ENCODE measurements at places on chromosomes 16 and 17. TPM values are rescaled to one million over a fixed set of nuclear protein-coding genes. Genes with fewer than 3 reads are reported as not detected.

IGF2BP1 gene
- polyA plus RNA-seq = not detected

PRR35 gene
- not detected for polyA plus RNA-seq

SLC5A10 gene
- 0.11 TPM for polyA plus RNA-seq

PERCC1 gene
- polyA plus RNA-seq = not detected

CIAPIN1 gene
- 65.3 TPM for polyA plus RNA-seq

KRTAP1-1 gene
- polyA plus RNA-seq = not detected

SGSH gene
- polyA plus RNA-seq = 37.8 TPM

MYH1 gene
- polyA plus RNA-seq = not detected

CD300H gene
- polyA plus RNA-seq = not detected

DNA sequence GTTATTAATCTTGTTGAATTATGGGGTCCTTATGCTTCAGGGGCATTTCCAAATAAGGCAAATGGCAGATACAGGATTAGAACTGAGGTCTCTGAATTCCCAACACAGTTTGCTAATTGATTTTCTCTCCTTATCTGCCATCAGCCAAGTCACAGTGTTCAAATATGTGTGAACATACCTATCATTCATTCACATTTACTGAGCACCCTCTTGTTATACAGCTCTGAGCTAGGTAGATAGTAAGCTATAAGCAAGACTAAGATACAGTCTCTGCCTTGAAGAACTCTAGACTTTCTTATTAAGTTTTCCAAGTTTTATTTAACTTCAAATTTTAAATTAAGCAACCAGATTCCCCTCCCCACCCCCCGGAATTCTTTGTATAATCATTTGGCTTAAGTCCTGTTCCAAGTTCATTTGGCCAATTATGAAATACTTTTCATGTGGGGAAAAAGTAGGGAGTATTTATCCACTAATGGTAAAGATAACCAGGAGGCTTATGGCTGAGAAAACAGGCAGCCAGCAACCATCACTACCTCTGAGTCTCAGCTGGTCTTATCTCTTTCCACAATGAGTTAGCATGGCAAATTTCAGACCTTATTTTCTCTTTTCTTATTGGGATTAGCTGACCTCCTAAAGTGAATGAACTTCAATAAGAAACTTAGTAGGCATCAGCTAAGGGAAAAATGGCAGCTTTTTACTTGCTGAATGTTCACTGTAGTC, 31.4 kb upstream of the CORO6 start:
- DNase-seq = no peak
- H3K27ac ChIP-seq = no peak overlapping the region
- H3K4me1 ChIP-seq = peaks cover 2% of the 10 kb centered on the region

- no peaks in the 10 kb centered on the region for H3K4me1 ChIP-seq
- H3K36me3 ChIP-seq = no peaks in the 10 kb centered on the region
- H3K27ac ChIP-seq = no peak overlapping the region
- no peaks in the 10 kb centered on the region for H3K27me3 ChIP-seq
- H3K4me3 ChIP-seq = no peak overlapping the region
- no peak for DNase-seq
Observed at GRCh38 chr17:77753246-77753645, 205.3 kb upstream of the TNRC6C start.

DNA sequence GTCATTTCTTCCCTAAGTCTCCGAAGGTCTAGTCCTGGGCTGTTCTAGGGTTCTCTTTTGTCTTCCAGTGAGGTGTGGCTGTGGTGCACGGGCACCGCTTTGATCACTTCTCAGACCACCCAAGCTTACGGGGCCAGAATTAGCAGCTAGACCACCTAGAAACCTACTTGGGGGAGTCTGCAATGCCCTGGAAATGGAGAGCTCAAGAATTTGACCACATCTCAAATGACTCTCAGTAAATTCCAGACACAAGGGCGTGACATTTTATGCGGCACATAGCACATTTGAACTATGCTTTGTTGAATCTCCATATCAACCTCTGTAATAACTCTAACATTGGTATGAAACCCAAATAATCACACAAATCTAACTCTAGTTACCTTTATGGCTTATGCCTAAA, 24.9 kb downstream of the TRIM16 start:
- H3K27me3 ChIP-seq = no peaks in the 10 kb centered on the region
- no peak overlapping the region for H3K4me3 ChIP-seq
- H3K27ac ChIP-seq = no peak overlapping the region
- DNase-seq = no peak

GRCh38 chr17:9239793-9240658, 218.7 kb downstream of the NTN1 start:
- H3K4me3 ChIP-seq = no peak overlapping the region
- no peaks in the 10 kb centered on the region for H3K27me3 ChIP-seq
- DNase-seq = peak; percentile 78
- H3K27ac ChIP-seq = peak overlapping the region; percentile 20

GRCh38 chr17:28956861-28957260, 5.5 kb upstream of the PHF12 start:
- no peak for DNase-seq
- no peaks in the 10 kb centered on the region for H3K27me3 ChIP-seq
- no peak overlapping the region for H3K4me3 ChIP-seq
- H3K27ac ChIP-seq = no peak overlapping the region
- H3K4me1 ChIP-seq = peaks cover 12% of the 10 kb centered on the region

- peaks cover 27% of the 10 kb centered on the region for H3K36me3 ChIP-seq
- H3K27ac ChIP-seq = no peak overlapping the region
- H3K4me3 ChIP-seq = no peak overlapping the region
- DNase-seq = no peak
Observed at GRCh38 chr16:8852534-8852933, 16.3 kb downstream of the CARHSP1 start.

GRCh38 chr16:2852003-2852730, 5.8 kb downstream of the PRSS22 start:
- no peaks in the 10 kb centered on the region for H3K36me3 ChIP-seq
- H3K27ac ChIP-seq = no peak overlapping the region
- H3K4me3 ChIP-seq = no peak overlapping the region
- no peaks in the 10 kb centered on the region for H3K4me1 ChIP-seq
- DNase-seq = no peak

DNA sequence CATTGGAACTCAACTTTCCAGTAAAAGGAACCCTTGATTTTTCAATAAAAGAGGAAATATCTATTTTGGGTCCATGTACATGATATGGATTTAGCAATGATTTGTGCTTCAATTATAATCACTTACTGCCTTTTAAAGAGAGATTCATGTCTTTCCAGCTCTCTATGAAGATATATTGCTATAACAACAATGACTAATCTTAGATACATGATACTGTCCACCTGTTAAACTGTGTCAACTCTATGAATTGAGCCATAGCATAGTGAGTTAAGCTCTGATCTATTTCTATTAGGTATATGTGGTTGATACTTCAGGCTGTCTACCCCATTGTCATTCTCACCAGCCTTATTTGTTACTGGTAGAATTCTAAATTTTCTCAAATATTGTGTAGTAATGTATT, 15.0 kb upstream of the MPHOSPH6 start:
- H3K36me3 ChIP-seq = no peaks in the 10 kb centered on the region
- H3K27me3 ChIP-seq = no peaks in the 10 kb centered on the region
- no peak overlapping the region for H3K27ac ChIP-seq

DNA sequence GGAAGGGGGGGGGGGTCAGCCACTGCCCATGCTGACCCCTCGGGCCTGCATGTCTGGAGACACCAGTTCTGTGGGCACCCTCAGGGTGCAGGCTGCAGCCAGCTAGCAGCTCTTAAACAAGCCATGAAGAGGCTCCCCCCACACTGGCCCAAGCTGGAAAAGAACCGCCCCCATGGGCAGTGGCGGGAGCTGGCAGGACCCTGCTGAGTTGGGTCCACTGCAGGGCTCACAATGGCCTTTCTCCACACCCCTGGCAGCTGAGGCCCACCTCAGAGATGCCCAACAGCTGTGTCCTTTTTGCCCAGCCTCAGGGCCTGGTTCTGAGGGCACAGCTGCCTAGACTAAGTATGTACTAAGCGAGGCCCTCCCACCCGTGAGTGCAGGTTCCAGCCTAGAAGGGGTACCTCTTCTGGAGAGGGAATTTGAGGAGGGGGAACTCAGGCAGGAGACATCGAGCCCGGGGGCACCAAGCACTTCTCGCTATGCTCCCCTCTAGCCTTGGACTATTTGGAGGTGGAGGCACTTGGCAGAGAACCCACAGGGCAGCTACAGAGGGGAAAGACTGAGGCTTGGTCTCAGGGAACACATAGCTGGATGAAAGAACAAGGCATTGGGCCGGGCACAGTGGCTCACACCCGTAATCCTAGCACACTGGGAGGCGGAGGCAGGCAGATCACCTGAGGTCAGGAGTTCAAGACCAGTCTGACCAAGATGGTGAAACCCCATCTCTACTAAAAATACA, 3.2 kb downstream of the THRA start:
- H3K4me1 ChIP-seq = peaks cover 83% of the 10 kb centered on the region
- no peak overlapping the region for H3K4me3 ChIP-seq
- DNase-seq = no peak
- H3K36me3 ChIP-seq = no peaks in the 10 kb centered on the region

GRCh38 chr17:5373112-5373511, 46.4 kb downstream of the NUP88 start:
- no peaks in the 10 kb centered on the region for H3K27me3 ChIP-seq
- H3K36me3 ChIP-seq = peaks cover 60% of the 10 kb centered on the region
- no peaks in the 10 kb centered on the region for H3K4me1 ChIP-seq
- DNase-seq = no peak
- H3K27ac ChIP-seq = no peak overlapping the region
- H3K4me3 ChIP-seq = no peak overlapping the region

GRCh38 chr17:45061606-45062205, 589 bp downstream of the NMT1 start:
- H3K4me3 ChIP-seq = peak overlapping the region; percentile 80
- peaks cover 5% of the 10 kb centered on the region for H3K36me3 ChIP-seq
- DNase-seq = no peak
- peaks cover 42% of the 10 kb centered on the region for H3K4me1 ChIP-seq
- H3K27ac ChIP-seq = peak overlapping the region; percentile 88

- no peak for DNase-seq
- H3K4me3 ChIP-seq = no peak overlapping the region
- no peaks in the 10 kb centered on the region for H3K27me3 ChIP-seq
- H3K27ac ChIP-seq = no peak overlapping the region
- H3K4me1 ChIP-seq = no peaks in the 10 kb centered on the region
Observed at GRCh38 chr17:56540836-56541235, 52.7 kb upstream of the NOG start.

GRCh38 chr17:64401941-64402340, 11.3 kb upstream of the PECAM1 start:
- no peak overlapping the region for H3K4me3 ChIP-seq
- H3K36me3 ChIP-seq = no peaks in the 10 kb centered on the region
- no peaks in the 10 kb centered on the region for H3K4me1 ChIP-seq
- no peak overlapping the region for H3K27ac ChIP-seq

GRCh38 chr17:80212109-80212508, 8.0 kb downstream of the SGSH start:
- H3K27me3 ChIP-seq = no peaks in the 10 kb centered on the region
- no peak overlapping the region for H3K27ac ChIP-seq
- H3K4me3 ChIP-seq = no peak overlapping the region
- H3K4me1 ChIP-seq = peaks cover under 1% of the 10 kb centered on the region
- DNase-seq = no peak

- H3K27me3 ChIP-seq = no peaks in the 10 kb centered on the region
- H3K36me3 ChIP-seq = no peaks in the 10 kb centered on the region
- H3K27ac ChIP-seq = peak overlapping the region; percentile 78
- H3K4me3 ChIP-seq = peak overlapping the region; percentile 79
Observed at GRCh38 chr17:44069974-44070454, 521 bp upstream of the G6PC3 start.

- H3K27me3 ChIP-seq = no peaks in the 10 kb centered on the region
- no peak overlapping the region for H3K4me3 ChIP-seq
- peaks cover 9% of the 10 kb centered on the region for H3K4me1 ChIP-seq
- no peak overlapping the region for H3K27ac ChIP-seq
- no peak for DNase-seq
Observed at GRCh38 chr17:55584055-55584685, 72.9 kb upstream of the SMIM36 start.

- DNase-seq = no peak
- H3K27me3 ChIP-seq = no peaks in the 10 kb centered on the region
- peaks cover 67% of the 10 kb centered on the region for H3K4me1 ChIP-seq
- peak overlapping the region; percentile 20 for H3K27ac ChIP-seq
Observed at GRCh38 chr16:66562986-66563385, 3.3 kb upstream of the CMTM1 start.

GRCh38 chr17:79360196-79360595, 250.7 kb downstream of the RBFOX3 start:
- H3K4me1 ChIP-seq = no peaks in the 10 kb centered on the region
- H3K4me3 ChIP-seq = no peak overlapping the region
- H3K36me3 ChIP-seq = no peaks in the 10 kb centered on the region
- H3K27me3 ChIP-seq = no peaks in the 10 kb centered on the region
- H3K27ac ChIP-seq = no peak overlapping the region
- DNase-seq = no peak

DNA sequence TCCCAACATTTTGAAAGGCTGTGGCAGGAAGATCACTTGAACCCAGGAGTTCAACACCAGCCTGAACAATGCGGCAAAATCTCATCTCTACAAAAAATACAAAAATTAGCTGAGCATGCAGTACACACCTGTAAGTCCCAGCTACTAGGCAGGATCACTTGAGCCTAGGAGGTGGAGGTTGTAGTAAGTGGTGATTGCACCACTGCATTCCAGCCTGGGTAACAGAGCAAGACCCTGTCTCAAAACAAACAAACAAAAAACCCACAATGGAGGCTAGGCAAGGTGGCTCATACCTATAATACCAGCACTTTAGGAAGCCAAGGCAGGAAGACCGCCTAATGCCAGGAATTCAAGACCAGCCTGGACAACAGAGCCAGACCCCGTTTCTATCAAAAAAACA, 12.0 kb downstream of the APPBP2 start:
- no peak for DNase-seq
- H3K4me3 ChIP-seq = no peak overlapping the region

DNA sequence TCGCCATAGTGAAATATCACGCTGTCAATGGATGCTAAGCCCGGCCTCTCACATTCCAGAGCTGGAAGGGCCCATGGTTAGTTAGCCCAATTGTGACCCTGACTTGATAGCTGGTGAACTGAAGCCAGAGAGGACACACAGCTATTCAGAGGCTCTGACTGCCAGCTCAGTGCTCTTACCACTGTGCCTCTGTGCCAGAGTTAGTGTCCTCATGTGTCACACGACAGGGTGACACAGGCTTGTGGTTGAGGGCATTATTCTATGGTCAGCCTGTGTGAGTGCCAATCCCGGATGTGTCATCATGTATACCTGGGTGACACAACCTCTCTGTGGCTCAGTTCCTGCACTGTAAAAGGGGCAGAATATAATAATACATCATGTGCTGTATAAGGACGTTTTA, 2.5 kb upstream of the MT1X start:
- H3K36me3 ChIP-seq = no peaks in the 10 kb centered on the region
- no peak overlapping the region for H3K27ac ChIP-seq
- no peak for DNase-seq
- no peak overlapping the region for H3K4me3 ChIP-seq
